ENCODE measurements at places on chromosomes 5 and 9.

DNA sequence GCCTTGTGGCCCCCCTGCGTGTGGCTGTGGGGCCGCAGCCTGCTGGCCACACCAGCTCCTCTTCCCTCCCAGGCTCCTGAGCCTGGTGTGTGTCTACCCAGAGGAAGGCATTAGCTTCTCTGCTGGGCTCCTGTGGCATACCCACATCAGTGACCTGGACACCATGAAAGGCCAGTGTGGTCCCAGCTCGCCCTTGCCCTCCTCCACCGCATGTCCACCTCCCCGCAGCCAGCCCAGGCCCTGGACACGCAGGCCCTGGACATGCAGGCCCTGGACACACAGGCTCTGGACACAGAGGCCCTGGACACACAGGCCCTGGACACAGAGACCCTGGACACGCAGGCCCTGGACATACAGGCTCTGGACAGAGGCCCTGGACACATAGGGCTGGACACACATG, 153.4 kb upstream of the PPP1R26 start:
- DNase-seq: no peak

- DNase-seq: no peak
Measured at GRCh38 chr5:109946610-109947009, 256.9 kb downstream of the MAN2A1 start.

DNA sequence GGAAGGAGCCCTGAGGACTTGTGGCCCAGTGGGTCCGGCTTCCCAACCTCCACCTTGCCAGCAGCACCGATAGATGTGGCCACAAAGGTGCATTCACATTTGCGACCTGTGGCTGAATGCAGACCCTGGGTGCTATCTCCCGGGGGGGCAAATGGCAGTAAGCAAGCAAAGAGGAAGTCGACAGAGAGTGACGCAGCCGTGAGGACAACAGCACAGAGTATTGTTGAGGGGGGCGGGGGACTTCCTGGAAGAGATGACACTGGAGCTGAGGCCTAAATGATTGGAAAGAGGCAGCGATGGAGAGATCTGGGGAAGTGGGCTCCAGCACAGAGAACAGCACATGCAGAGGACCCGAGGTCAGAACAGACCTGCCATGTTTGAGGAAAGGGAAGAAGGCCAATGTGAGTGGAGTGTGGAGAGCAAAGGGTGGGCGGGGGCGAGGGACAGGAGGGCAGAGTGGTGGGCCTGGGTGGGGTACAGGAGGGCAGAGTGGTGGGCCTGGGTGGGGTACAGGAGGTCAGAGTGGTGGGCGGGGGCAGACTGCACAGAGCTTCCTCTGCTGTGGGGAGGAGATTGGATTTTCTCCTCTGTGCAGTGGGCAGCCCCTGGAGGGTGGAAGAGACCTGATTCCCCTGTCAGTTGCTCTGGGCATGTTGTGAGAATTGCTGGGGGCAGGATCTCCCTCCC, 42.6 kb downstream of the ADAMTS2 start:
- no peak for DNase-seq

DNA sequence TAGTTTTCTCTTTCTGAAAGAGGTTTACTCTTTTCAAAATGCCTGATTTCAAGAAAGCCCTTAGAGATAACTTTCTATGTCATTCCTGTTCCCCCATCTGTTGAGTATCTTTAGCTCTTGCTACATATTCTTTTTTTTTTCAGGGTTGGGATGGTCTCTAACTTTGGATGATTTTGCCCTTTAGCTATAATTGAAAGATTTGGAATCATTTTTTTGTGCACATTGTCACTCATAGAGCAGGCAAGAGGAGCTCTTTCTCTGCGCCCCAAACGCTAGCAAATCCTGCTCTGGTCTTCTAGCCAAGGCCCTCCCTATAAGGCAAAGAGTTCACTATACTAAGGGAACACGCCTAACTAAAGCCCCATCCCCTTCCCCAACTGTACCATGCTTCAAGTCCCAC, 316.9 kb downstream of the TMEM232 start:
- no peak for DNase-seq

DNA sequence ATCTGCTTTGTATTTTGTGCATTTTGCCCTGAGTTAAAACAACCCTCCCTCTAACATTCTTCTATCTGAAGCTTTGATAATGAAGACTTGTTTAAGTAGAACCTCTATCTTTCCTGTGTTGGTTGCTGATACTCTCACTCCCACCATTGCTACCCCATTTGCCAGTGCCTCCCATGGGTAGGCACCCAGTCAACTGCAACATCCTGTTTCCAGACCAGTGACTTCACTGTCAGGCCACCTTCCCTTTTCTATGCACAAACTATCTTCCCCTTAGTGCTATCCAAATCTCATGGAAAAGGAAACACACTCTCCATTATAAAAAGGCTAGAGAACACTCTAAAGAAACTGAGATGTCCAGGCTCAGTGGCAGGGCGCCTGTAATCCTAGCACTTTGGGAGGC, 5.6 kb upstream of the IARS1 start:
- DNase-seq: no peak

DNA sequence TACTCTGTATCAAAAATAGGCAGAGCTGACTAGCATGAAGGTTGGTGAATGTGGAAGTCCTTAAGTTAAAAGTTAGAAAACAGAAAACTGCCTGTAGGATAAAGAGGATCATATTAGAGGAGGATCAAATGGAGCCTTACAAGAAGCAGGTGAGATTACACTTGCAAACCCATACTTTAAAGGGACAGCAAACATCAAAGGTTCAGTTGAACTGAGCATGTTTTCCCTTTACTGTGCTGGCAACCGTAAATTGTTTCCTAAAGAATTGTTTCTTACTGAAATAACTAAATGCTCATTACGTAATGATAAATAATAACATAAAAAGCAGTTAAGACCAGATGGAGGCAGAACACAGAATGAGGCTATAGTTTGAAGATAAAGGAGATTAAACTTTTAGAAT, 465.3 kb upstream of the FTMT start:
- no peak for DNase-seq

DNA sequence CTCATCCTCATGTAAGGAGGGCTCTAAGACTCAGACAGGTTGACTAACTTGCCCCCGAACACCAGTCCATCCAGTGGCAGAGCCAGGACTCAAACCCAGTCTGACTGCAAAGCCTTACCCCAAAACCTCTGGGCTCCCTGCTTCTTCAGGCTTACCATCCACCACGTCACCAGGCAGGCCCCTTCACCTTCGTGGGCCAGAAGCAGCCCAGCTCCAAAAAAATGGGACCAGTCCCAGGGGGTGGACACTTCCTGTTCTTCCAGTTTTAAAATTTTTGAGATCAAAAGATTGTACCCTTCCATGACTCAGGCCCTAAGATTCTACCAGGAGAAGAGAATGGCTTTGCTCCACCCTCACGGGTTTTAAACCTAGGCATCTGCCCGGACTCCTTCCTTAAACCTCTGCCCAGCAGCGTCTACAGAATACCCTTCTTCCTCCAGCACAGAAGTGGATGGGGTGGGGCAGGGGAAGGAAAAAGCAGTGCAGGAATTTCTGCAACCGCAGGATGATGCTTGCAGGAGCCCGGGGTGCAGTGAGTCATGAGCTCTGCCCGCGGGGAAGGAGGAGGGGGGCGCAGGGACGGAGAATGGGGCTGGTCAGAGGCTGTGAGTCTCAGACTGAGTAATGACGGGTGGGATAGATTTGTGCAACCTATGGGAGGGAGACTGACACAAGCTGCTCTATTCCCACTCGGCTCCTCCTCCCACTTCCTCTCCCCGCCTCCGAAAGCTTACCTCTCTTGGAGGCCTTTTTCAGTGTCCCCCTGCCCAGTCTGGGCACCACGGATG, 50.4 kb upstream of the STXBP1 start:
- no peak for DNase-seq

- no peak for DNase-seq
Measured at GRCh38 chr5:58842852-58843251, 260.0 kb downstream of the RAB3C start.

- DNase-seq: no peak
Measured at GRCh38 chr5:143110591-143110990, 292.9 kb downstream of the NR3C1 start.

DNA sequence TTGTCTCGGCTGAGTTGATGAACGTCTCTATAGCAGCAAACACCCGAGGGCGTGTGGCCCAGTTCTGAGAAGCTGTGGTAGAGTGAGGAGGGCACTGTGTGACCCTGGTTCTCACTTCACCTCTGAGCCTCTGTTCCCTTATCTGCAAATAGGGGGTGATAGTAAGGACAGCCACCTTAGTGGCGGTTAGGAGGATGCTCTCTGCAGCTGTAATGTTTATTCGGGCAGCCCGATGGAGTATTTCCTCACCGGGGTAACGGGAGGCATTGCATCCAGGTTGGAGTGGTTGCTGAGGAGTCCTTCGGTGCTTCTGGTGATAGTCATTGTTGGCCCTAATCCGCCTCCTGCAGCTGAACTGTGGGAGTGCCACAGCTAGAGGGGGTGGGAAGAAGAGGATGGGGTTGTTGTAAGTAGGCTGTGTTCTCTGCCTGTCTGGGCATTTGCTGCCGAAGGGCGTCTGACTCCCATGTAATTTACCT, 13.9 kb downstream of the PRRC2B start:
- DNase-seq: no peak

- no peak for DNase-seq
Measured at GRCh38 chr5:69450116-69450515, 35.2 kb downstream of the MARVELD2 start.

GRCh38 chr5:943201-943917, 50.7 kb downstream of the TRIP13 start:
- no peak for DNase-seq

DNA sequence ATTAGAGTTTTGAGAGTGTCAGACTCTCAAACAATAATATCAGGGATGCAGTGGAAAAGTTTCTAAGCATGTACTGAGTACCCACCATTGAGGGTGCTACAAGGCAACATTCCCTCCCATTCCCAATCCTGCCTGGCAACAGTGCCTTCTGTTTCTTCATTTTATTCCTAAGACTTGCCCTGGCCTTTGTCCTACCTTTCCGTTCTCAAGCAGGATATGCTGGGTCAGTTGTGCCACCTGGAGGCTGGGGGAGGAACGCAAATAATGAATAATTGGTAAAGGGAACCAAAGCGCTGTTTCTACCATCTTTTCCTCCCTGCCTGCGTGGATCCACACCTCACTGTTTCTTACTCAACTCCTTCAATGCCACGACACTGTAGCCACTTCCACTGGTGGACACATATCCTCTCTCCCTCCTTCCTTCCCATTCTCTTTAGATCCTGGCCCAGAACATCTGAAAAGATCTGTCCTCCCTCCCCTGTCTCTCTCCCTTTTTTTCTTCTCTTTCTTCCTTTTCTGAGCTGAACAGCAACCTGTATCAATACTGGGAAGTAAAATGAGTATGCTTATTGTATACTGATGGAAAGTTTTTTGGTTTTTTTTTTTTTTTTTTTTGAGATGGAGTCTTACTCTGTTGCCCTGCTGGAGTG, 149.5 kb downstream of the C9orf152 start:
- DNase-seq: no peak

- DNase-seq: no peak
Measured at GRCh38 chr5:176388003-176388443, 375 bp downstream of the NOP16 start.

GRCh38 chr5:169354921-169355320, 54.0 kb upstream of the SLIT3 start:
- DNase-seq: no peak

DNA sequence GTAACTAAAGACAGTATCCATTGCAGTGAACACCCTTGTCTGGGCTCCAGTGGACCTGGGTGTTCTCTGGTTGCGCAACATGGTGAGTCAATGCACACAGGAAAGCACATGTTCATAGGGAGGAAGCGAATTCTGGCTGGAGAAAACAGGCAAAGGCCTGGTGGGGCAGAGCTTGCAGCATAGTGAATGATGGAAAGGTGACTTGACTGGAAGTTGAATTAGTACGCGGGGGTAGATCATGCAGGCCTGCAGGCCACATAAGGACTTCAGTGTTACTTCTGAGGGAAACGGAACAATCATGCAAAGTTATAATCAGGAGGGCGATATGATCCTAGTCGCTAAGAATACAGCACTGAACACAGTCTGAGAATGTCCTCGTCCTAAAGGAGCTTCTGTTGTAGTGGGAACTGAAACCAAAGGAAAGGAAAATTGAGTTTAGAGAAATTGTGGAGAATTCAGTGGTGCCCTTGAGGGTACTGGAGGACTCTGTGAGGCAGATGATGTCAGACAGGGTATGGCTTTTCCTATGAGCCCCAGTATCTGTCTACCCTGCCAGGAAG, 71.9 kb upstream of the RANBP3L start:
- DNase-seq: no peak
